ENCODE measurements at places on chromosomes 3 and 15.

GRCh38 chr3:101240719-101241399, 79.5 kb downstream of the IMPG2 start:
- no peak for DNase-seq

DNA sequence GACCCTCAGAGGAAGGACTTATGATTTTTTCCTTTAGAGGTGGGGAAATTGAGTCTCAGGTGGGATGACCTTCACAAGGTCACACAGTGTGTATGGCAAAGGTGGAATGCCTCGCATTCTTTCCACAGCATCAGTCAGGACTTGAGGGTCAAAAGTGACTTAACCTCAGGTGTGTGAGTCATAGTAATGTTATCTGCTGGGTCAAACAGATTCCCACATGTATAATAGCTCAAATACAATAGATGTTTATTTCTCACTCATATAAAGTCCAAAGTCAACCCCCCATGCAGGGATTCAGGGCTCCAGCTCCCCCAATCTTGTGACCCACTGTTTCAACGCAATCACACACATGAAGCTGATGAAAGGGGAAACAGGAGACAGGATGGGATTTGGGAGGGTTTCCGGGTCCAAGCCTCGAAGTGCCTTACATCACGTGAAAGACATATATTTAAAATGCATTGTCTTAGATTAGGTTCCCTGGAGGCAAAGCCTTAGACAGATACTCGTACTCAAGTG, 34.0 kb upstream of the CCDC174 start:
- no peak for DNase-seq

DNA sequence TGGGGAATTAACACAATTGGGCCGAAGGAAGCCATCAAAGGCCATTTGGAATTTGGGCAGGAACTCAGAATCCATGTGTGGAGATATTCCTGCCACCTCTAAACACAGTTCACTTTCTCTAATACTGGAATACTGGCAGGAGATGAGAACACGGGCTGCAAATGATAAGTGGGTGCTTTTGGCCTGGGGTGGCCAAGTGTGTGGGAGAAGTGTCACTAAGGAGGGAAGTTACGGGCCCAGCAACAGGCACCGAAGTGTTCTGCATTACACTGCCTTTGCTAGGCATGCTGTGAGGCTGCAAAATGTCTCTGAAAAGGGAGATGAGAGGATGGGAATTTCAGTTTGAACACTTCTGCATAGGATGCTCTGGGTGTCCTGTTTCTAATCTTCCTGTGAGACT, 89.4 kb upstream of the FEZF2 start:
- no peak for DNase-seq

GRCh38 chr3:188403404-188403803, 249.4 kb downstream of the LPP start:
- no peak for DNase-seq

DNA sequence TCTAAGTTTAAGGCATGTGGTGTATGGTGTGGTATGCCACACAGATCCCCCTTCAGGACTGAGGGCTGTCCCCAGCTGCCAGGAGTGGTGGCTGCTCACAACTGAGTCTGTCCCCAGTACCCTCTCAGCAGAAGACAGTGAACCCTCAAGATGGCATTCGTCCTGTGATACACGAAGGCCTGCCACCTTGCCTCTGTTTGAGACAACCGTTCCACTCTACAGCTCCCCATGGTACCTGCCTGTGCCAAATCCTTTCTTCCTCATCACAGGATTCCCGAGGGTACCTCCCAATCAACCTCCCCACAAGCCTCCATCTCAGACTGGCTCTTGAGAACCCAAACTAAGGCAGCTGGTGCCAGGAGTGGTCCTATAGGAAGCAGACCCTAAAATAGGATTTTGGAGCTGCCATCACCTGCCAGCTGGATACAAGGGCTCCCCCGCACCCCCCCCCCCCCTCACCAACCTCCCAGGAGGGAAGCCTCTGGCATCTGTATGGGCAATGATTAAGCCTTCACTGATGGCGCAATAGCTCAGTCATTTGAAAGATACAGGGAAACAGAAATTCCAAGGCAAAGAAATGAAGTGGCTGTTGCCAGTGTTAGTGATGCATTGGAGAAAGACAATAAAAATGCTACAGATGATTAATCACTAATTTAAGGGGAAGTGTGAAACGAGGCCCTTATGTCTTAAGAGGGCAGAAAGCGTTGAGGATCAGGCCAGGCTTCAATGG, 230.0 kb upstream of the LYSMD4 start:
- peak; percentile 91 for DNase-seq

DNA sequence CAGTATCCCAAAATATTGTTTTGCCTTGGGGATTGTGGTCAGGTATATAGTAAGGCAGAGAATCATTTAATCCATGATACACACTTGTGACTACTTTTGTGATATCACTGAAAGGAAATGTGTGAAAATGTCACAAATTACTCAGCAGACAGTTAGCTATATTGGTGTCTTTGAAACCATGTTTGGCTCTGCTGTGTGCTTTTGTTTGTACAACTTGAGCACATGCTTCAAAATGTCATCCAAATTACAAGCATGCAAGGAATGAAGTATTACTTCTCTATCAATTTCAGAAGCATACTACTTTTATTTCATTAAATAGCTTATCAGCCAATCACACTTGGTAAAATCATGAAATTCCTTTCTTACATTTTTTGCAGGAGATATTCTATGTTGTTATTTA, 619.0 kb upstream of the AGTR1 start:
- no peak for DNase-seq

DNA sequence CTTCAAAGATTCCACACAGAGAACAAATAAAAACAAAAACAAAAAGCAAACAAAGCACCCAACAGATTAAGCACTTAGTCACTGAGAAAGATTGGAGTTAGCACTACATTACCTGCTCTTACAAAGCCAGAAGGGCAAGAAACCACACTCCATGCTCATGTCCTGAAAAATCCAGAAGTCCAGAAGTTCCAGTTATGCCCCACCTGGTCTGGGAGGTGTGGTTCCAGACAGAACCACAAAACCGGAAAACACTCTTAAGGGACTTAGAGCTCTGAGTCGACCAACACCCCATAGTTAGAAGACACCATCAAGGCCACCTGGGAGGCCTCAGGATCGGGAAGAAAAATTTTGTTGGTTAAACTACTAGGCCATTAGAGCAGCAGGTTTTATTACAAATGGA, 88.9 kb downstream of the TNIK start:
- DNase-seq: no peak

- DNase-seq: no peak
These were observed 358.3 kb upstream of the TPM1 start for GRCh38 chr15:62684123-62684808.

DNA sequence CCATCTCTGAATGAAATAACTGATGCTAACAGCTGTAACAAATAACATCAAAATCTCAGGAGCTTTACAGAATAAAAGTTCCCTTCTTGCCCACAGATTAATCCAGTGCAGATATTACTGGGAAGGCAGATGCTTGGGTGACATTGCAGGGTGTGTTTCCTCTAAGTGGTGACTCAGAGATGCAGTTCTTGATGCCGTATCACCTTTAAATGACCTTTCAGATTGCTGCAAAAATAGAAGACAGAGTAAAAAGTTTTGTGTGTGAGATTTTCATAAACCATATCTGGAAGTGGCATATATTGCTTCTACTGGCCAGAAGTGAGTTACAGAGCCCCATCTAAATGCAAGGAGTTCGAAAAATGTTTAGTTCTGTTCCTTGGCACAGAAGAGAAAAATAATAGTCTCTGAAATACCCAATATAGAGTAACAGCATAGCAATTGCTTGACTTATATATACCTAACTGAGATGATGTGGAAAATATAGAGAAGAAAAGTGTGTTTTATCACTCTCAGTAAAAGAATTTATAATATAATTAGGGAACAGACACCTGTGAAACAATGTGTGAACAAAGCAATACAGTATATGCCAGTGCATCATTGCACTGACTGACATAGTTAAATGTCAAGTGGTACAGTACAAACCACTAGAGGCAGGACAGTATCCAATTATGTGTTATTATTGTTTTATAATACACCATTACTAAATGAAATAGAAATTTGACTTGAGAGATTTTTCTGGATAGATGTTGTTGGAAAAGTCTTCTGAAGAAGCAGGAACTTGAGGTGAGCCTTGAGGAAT, 430.7 kb upstream of the CBLB start:
- DNase-seq: peak; percentile 0

- DNase-seq: no peak
These were observed 18.8 kb downstream of the STAG1 start for GRCh38 chr3:136733317-136733833.

DNA sequence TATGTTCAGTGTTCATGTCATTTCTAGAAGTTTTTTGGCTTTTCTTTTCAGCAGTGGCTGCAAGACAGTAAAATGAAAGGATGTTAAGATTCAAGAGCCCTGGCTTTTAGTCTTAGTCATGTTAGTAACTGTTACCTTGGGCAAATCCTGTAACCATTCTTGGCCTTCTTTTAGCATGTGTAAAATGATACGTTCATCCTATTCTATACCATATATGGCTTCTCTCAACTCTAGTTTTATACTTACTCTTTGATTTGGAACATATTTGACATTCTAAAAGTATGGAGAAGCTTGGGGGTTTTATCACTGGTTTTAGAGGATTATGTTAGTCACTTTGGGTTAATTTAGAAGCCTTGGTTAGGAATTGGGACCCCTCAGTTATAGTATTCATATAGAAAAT, 20.1 kb downstream of the GTF2E1 start:
- DNase-seq: no peak

Data from RWPE1 (cell line).